ENCODE measurements at places on chromosomes 2 and 18.

DNA sequence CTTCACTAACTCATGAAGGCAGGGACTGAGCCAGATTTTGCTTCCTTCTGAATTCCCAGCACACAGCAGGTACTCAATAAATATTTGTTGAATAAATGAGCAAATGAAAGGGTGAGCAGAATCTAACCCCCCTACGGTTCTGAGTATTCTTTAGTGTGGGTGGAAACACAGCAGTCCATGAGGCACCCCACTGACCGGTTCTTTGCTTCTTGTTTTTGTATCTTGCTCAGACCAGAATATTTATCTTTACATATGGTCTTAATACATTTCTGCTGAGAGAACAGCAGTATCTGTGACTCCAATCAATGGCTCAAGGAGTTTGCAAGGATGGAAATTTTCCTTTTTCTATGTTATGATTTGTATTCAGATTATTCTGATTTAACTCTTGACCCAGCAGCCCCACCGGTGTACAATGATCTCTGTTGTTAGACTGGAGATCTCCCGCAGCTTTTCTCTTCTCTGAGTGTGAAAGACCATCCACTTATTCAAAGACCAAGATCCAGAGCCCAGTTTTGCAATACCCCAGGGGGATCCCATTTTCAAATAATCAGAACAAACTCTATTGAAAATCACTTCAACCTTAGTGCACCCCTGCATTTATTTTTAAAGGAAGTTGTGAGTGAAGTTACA lies 506.5 kb upstream of the TNP1 start:
- DNase-seq, result no peak

DNA sequence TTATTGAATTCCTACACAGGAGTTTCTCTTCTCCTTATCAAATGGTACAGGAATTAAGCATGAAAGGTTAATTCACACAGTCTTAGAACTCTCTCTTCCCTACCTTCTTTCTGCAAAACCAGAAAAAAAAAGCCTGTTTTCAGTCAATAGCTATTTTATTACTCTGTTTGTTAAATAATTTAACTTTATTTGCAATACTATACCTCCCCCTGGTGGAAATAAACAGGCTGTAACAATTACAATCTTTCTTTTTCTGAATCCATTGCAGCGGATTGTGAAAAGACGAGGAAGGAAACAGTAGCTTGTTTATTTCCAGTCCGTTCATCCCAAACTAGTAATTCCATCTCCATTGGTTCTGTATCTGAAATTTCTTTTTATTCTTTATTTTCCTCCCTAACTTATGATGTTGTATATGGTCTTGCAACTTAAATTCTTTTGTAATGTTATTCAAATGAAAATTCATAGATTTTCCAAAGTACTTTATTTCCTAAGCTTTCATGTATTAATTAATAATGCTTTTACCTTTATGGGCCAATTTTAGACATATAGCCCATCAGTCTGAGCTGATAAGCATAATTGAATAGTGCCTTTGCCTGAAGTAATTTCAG lies 165.2 kb downstream of the SH3BP4 start:
- DNase-seq, result peak; percentile 35

DNA sequence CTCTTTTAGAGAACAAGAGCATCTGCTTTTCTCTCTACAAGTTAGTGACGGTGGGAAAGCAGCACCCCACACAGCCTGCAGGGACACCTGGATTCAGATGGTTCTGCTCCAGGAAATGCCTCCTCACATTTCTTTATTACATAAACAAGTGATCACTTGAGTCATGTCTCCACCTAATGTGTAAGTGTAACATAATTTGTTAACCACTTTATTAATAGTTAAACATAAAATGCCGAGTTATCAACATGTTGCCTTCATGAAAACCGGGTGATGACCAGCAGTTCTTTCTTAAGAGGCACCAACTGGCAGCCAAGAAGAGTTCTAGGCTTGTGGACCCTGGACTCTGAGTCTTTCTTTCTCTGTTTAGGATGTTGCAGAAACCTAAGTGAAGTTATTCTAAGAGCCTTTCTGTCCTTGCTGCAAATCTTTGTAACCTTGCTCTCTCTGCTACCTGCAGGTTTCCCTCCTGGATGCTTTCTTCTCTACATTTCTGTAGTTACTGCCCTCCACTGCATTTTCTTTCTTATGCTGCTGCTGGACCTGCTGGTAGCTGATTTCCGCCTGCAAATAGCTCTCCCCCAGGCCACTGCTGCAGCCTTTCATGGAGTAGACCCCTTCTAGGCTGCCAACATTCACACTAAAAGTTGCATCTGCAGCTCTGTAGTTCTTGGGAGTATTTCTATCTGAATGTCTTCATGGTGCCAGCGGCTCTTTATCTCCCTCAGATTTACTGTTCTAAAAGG lies 24.3 kb downstream of the UPP2 start:
- no peak for DNase-seq

- no peak for DNase-seq
Measured at GRCh38 chr2:228652366-228652765, 470.9 kb upstream of the SPHKAP start.

GRCh38 chr2:239002954-239003623 lies 155.2 kb downstream of the TWIST2 start:
- no peak for DNase-seq

GRCh38 chr18:22241921-22242361 lies 72.6 kb downstream of the GATA6 start:
- DNase-seq, result no peak

DNA sequence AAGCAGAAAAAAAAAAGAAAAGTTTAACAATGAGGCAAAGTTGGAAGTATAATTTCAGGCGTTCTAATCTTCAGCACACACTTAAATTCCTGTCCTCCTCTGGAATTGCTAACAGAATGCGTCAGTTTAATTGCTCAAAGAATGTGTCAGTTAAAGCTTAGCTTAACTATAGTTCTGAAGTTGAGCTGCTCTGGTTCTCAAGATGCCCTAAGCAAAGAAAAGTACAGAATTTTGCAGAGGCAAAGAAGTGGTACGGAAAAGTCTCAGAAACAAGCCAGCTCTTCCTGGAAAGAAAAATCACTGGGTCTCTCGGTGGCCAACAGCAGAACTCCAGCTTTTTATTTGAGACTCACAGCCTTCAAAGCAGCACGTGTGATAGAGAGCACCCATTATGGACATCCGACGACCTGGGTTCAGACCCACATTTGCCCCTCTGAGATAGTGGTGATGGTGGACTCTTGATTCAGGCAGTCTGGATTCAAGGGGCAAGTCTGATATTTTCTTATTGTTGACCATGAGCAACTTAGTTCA lies 22.2 kb upstream of the MYO3B start:
- no peak for DNase-seq

DNA sequence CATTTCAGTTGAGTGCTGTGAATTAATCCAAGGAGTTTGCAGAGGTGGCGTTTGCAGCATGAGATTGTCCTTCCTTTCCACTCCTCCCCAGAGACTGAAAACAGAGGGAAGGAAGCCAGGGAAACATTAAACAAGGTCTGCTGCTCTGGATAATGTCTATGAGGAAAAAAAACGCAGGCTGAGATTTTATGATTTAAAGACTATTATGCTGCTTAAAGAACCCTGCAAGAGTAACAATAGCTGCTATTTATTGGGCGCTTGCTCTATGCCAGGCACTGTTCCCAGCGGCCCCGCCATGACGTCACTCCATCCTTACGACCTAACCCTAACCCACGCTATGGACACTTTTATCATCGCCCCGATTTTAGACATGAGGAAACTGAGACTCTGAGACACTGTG lies 222.4 kb downstream of the BCL2 start:
- DNase-seq, result peak; percentile 83

DNA sequence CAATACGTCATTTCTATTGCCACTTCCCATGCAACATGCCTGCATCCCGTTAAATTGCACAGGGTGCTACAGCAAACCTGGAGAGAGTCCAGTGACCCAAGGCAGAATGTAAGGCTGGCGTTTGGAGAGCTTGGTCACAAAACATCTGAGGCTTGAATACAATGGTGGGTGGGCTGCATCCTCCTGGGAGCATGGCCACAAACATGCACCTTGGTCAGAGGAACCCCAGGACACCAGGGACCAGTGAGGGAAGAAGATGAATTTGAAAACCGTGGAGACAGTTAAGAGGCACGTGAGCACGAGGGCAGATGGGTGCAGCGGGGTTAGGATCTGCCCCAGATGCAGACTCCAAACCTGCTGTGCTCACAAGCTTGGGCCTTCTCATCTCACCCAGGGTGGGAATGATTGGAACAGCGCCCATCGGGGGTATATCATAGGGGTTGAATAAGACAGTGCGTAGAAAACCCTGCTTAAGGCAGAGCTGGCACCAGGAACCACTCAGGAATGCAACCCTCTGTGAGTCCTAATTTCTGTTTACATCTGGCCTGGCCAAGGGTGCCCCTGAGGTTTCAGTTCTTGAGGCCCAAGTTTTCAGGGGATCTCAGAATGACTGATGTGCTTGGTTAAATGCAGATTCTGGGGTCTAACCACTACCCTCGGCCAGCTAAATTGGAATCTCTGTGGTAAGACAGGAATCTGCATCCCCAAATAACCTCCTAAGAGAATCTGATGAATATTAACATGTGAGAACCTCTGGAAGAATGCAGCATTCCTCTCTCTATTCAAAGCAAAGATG lies 97.2 kb downstream of the ARL4C start:
- no peak for DNase-seq

DNA sequence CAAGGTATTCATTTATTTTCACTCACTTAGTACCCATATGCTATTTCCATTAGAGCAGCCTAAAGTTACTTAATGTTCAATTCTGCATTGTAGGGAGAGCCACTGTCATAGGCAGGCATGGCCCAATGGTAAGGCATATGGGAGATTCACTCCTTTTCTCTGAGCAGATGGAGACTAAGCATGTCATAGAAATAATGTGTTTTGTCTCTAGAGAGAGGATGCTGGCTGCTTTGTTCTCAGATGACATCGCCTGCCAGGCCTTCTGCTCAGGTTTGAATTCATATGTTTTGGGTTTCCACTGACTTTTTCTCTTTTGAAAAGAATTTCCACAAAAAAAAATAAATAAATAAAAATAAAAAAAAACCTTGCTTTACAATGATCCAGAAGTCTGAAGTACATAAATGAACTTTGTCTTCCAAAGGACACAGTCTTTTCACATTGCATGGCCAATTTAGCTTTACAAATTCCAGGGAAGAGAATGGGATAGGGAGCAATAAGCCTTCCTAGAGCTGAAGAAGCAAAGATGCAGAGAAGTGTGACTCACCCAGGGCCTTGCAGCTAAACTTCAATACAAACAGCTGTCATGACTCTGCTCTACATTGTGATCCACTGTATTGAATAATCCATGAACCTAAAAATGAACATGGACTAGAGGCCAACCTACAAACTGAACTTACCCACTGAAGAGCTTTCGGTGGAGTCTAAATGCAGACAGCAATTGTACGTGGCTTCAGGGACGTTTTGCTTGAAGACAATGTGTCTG lies 422.5 kb downstream of the CMPK2 start:
- no peak for DNase-seq

DNA sequence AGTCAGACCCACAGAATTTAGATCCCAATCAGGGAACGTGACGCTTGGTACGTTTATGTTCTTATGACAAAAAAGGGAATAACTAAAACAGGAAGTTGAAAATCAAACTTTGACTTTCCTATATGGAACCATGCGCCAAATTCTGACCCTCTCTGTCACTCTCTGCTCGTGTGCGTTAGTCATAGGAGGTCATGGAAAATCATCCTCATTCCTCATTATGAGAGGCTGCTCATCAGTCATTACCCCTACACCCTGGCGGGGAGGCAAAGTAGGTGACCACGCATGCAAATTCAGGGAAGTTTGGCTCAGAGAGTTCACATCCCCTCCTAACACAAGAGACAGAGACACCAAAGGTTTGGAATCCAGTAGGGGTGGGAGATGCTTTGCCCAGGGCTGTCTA lies 15.5 kb downstream of the IL1F10 start:
- DNase-seq, result no peak

GRCh38 chr2:179861416-179862067 lies at the start of gene ZNF385B:
TSS of gene ZNF385B (minus strand) at chr2:179861612.
- DNase-seq, result peak; percentile 29

- peak; percentile 76 for DNase-seq
Measured at GRCh38 chr2:149330127-149331022, at the start of gene LYPD6. TSS of gene LYPD6 (plus strand) at chr2:149330587. CDS start at chr2:149437709, 107,122 bp downstream.
